ENCODE measurements at places on chromosomes 4 and X. TPM values are rescaled to one million over a fixed set of nuclear protein-coding genes. Genes with fewer than 3 reads are reported as not detected.

SUPT20HL1 gene
- total RNA-seq = not detected

PAGE2B gene
- 0.67 TPM for total RNA-seq

STBD1 gene
- not detected for total RNA-seq

TEX11 gene
- total RNA-seq = not detected

POU3F4 gene
- total RNA-seq = not detected

Data from B cell (primary cell).